ENCODE measurements at places on chromosomes 13 and 19. TPM values are rescaled to one million over a fixed set of nuclear protein-coding genes. Genes with fewer than 3 reads are reported as not detected.

KIR2DL3 gene
- total RNA-seq, result not detected

SHC2 gene
- total RNA-seq, result 31.6 TPM

ICAM4 gene
- not detected for total RNA-seq

DNA sequence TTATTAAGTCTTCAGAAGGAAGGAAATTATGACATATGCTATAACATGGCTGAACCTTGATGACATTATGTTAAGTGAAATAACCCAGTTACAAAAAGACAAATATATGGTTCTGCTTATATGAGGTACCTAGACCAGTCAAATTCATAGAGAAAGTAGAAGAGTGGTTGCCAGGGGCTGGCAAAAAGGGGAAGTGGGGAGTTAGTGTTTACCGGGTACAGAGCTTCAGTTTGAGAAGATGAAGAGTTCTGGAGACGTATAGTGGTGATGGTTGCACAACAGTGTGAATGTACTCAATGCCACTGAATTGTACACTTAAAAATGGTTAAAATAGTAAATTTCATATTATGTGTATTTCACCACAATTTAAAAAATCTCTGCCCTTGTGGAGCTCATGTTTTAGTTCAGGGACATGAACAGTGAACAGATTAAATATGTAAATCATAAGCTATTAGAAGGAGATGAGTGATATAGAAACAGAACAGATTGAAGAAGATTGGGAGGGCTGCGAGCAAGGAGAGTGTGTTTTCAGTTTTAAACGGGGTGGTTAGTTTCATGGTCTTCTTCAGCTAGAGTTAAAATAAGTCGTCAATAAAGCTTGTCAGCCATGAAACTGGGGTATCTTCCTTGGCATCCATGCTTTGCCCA is 355.2 kb downstream of the KCNRG start:
- DNase-seq, result no peak

DNA sequence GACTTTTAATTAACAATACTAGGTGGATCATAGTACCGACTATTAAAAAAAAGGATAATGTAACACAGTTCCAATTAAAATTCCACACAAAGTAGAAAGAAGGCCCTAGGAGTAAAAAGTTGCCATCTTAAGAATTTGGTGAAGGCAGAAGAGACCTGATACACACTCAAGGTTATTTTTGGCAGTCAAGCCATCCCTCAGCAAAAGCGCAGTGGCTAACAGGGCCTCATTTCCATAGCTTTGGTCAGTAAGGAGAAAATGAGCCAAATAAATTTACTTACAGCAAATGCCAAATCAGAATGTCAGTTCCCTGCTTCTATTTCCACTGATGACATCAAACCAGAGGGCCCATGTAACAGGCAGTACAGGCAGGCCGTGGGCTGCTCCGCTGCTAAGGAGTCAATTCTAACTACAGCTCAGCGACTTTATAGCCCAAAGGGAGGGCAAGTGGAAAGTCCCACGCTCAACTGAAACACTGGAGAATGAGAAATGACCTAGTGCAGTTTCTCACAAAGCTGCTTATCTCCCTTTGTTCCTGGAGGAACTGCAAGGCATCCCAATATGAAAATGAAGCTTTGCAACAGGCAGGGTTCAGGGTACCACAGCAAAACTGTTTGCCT is 6.3 kb downstream of the ARGLU1 start:
- no peak for DNase-seq

- DNase-seq, result peak; percentile 49
Observed at GRCh38 chr19:6828698-6829633, 56.5 kb downstream of the VAV1 start.

GRCh38 chr13:51628059-51628852 is 44.0 kb downstream of the WDFY2 start:
- DNase-seq, result no peak

GRCh38 chr13:38564256-38565150 is 122.4 kb upstream of the FREM2 start:
- DNase-seq, result no peak

DNA sequence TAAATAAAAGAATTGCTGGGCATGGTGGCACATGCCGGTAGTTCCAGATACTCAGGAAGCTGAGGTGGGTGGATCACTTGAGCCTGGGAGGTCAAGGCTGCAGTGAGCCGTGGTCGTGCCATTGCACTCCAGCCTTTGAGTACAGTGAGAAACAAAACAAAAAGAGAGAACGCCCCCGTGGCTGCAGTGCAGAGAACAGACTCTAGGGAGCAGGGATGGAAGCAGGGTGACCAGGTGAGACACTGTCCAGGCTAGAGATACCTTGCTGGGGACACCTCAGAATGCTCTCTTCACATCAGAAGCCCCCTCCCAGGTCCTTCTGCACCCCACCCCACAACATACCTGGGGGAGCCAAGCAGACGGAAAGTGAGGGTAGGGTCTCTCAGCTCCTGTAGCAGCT is 24.8 kb downstream of the MAP4K1 start:
- no peak for DNase-seq

Data from sciatic nerve (tissue), 2 donors.